Urinary bladder (tissue), 4 donors: ENCODE measurements at places on chromosomes 3 and 15. TPM values are rescaled to one million over a fixed set of nuclear protein-coding genes. Genes with fewer than 3 reads are reported as not detected.

GRCh38 chr3:107679921-107680320 lies 157.2 kb downstream of the BBX start:
- no peak for DNase-seq

- DNase-seq = no peak
Observed at GRCh38 chr3:24562895-24563294, 68.2 kb upstream of the THRB start.

GRCh38 chr3:172541945-172542488 lies 18.8 kb upstream of the TNFSF10 start:
- no peak for DNase-seq

DNA sequence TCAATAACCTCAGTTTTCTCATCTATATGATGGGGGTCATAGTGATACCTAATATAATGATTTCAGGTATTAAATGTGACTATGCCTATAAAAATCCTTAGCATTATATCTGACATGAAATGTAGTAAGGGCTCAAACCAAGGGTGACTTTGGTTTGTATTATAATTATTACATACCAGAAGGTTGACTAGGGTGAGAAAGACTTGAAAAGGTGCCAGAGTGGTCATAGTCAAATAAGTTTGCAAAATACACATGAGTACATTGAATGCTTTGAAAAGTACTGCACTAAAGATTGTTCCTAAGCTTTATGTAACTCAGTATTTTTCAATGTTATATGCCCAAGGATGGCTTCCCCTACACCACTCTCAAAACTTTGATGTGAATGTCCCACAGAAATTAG lies 297.2 kb downstream of the ARPP21 start:
- no peak for DNase-seq

GRCh38 chr3:128007033-128007424 lies 45.2 kb upstream of the SEC61A1 start:
- no peak for DNase-seq

DNA sequence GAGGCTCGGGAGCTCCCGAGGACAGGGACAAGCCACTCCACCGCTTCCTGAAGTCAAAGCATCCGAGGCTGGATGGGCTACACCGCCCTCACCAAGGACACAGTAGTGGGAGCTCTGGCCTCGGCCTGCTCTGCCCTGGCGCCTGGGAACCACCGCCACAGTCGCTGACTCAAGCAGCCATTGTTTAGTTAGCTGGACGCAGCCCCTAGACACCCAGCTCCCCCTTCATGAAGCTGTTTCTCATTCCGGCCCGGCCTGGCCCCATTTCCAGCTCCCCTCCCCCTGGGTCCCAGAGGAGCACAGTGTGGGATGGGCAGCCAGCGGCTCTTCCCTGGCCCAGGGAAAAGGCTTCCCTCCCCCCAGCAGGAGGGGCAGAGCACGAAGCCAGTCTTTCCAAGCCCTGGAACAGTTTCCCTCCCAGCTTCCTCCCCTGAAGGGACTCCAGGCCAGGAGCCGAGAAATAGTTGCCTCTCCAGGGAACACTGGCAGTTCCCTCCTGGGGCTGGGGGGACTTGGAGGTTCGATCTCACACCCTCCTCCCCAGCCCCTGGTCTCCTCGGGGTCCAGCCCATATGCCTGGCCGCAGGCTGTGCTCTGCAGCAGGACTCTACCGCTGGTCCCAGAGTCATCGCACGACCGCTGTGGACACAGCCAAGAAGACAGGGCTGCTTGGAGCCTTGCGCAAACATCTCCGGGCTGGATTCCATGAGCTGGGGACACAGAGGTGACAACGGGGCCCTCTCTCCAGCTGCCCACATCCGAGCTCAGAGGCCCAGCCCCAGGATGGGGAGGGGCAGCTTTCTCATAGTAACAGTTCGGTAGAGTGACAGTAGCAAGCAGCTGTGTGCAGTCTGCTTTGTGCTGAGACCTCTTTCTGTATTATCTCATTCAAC lies 10.0 kb downstream of the PLXND1 start:
- DNase-seq = no peak

DNA sequence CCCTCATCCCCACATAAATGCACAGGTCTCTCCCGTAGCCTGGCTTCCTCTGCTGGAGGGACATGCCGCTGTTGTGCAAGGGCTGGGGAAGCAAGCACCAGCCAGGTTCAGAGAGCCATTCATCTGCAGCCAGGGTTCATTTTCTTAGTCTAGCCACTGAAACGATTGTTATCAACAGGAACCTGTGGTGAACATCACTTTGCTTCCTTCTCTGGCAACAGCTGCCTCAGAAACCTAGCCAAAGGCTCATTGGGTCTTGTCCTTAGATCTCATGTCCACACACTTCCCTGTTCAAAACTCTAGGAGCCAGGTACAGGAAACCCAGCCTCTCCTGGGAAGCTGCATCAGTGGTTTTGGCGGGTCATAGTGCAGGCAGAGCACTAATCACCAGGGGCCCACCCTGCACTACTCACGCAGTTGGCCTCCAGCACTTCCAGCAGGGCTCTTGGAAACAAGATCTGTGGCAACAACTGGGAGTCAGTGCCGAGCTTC lies 47.0 kb downstream of the OXNAD1 start:
- DNase-seq = no peak

- DNase-seq = no peak
Observed at GRCh38 chr3:185306847-185307246, 53.0 kb upstream of the EHHADH start.

DNA sequence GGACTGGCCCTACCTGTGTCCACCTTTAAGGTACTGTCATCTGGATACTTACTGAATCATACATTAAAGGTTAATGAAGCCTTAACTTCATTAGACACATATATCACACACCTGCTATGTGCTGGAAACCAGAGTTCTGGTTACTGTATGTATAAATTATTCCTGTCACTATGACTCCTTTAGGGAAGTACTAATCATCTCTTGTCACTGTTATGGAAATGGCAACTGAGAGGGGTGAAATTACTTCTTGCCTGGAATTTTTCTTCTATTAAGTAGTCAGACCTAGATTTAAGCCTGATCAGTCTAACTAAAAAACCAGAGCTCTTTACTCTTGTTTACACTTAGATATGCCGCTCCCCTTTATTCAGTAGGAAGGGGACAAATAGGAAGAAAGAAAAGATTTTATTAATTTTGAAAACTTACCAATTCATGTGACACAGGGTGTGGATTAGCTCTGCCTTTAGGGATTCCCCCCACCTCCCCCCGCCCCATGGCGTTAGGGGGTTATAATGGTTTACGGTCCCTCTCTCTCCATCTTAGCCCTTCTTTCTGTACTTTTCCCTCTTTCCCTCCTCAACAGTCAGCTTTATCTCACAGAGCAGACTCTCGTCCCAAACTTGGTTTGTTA lies 152.5 kb downstream of the KLHL25 start:
- DNase-seq = no peak

DNA sequence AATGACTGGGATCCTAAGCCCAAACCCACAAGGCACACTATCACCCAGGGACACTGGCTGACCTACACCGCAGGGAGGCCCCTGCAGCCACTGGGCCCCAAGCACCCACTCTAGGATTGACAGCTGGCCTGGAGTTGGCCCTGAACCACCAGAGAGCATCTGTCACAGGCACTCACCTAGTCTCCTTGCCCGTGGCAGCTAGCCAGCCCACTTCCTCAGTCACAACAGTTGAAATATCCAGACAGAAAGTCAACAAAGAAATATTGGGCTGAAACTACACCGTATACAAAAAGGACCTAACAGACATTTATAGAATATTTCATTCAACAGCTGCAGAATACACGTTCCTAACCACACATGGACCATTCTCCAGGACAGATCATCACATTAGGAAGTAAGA lies 5.2 kb upstream of the SPINK8 start:
- DNase-seq = no peak

DNA sequence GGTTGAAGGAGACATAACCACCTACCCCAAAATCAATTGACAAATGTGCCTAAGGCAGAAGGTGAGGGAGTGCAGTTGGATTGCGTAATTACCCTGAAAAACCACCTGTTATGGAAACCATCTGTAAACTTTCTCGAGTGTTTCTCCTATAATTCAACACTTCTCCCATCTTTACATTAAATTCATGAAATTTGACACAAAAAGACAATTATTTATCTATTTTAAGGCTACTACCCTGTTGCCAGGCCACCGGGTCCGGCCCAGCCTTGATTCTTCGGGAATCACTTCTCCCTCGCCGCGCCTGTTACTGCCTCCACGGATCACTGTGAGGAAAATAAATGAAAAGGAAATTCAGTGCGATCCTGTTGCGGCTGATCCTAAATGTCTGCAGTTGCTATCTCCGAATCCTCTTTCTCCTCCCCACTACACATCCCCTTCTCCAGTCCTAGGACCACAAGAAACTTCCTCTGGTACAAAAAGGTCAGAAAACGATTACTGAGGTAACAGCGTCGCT lies 646 bp downstream of the IQCB1 start:
- DNase-seq = no peak

Gene PRICKLE2
- 89.7 TPM for total RNA-seq

Gene FOXL2
- total RNA-seq = not detected

Gene MST1R
- total RNA-seq = 1.7 TPM

Gene TAGLN3
- total RNA-seq = 3.1 TPM
